NCI-H1436 treated with DMSO at 0.1 percent for 48 hours (cell line): ENCODE measurements at places on chromosomes 1 and 21.

DNA sequence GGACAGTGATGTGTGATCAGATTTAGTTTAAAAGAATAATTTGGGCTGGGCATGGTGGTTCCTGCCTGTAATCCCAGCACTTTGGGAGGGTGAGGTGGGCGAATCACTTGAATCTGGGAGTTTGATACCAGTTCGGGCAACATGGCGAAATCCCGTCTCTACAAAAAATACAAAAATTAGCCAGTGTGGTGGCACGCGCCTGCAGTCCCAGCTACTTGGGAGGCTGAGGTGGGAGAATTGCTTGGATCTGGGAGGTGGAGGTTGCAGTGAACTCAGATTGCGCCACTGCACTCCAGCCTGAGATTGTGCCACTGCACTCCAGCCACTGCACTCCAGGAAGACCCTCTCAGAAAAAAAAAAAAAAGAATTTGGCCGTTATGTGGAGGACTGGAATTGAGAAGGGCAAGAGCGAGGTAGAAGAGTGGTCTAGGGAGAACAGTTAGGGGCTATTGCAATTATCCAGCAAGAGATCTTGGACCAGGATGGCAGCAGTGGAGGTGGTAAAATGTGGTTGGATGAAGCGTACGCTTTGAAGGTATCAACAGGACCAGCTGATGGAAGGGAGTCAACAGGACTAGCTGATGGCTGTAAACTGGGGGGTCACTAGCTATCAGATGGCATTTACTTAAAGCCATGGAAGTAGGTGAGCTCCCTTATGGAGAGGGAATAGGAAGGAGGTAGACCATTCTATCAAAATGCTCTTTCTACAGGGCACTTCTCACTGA lies 9.6 kb downstream of the BTBD19 start:
- DNase-seq: no peak

DNA sequence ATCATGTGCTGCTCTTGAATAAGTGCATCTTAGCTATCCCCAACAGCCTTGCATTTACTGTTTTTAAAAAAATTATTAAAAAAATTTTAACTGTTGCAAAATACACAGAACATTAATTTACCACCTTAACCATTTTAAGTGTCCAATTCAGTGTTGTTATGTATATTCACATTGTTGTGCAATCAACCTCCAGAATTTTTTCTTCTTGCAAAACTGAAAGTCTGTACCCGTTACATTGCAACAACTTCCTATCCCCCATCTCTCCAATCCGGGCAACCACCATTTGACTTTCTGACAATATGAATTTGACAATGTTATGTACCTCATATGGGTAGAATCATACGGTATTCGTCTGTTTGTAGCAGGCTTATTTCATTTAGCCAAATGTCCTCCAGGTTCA lies 83.1 kb downstream of the FMN2 start:
- no peak for DNase-seq

DNA sequence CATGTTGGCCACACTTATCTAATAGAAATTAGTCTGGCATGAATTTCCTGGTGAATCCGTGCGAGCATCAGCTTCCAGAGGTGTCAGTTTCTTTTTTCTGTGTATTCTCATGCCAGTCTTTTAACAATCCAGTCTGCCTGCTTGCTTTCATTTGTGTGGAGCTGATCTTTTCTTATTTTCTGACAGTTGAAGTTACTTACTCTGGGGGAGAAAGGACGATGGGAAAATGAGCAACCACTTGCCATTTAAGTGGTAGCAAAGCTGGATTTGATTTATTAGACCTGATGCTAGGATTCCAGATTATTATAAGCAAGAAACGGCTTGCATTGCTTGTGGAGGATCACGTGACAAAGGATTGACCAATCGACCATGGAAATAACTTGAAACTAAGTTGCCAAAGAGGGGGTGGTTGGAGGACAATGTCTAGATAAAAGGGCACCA lies 24.3 kb upstream of the APP start:
- no peak for DNase-seq

GRCh38 chr1:176954242-176954641 lies 210.3 kb downstream of the ASTN1 start:
- no peak for DNase-seq

GRCh38 chr1:64466033-64466432 lies 3.9 kb upstream of the CACHD1 start:
- no peak for DNase-seq

DNA sequence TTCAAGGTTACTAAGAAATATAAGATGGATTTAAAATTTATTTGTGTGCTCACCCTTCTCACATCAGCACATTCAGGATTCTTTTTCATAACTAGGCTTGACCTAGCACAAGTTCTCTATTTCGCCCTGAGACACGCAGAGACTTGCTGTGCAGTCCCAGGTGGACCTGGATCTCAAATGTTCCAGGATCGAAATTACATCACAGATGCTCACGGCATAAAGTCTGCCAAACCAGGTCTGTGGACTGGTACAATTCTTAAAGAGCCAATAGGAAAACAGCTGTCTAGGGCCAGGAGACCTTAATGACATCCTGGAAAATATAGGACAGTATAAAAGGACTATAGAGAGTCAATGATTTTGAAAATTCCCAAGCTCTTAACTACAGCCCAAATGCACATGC lies 2.2 kb downstream of the PGBD5 start:
- DNase-seq: no peak

DNA sequence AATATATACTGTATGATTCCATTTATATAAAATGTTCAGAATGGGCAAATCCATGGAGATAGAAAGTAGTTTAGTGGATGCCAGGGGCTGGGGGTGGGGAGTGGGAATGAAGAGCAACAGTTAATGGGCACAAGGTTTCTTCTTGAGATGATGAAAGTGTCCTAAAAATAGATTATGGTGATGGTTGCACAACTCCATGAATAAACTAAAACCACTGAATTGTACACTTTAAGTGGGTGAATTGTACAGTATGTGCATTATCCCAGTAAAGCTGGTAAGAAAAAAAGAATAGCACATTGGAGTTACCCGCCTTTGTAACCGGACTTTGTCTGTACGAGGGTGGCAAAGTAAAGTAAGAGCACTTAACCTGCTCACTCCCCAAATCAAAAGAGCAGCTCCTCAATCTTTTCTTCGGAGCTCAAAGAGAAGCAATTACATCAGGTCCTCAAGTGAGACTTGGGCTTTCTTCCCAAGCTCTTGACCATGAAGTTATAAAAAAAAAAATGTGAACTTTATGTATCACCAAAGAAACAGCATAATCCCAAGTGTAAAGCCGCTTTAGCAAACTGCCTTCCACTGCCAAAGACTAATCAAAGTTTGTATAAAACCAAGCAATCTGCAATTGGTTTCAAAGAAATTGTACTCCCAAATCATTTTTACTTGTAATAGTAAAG lies 32.1 kb downstream of the ALDH9A1 start:
- no peak for DNase-seq
